ENCODE measurements at places on chromosomes 6 and 20.

- no peak for DNase-seq
Measured at GRCh38 chr6:150895928-150896632, 30.6 kb downstream of the MTHFD1L start.

DNA sequence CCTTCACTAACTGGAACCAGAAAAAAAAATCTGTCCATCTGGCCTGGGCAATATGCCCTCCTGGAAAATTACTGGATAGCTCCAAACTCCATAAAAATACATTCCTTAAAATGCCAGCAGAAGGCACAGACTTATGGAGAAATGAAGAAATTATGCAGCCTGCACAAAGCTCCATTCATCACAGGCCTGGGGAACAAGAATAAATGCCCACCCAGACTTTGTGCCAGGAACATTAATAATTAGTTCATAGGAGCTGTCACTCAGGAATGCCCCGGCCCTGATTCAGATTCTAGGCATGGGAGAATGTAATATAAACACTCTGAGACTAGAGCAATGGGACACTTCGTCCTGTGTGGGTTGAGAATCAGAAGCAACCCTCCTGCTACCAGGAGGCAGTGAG is 199.3 kb downstream of the OTOR start:
- no peak for DNase-seq

DNA sequence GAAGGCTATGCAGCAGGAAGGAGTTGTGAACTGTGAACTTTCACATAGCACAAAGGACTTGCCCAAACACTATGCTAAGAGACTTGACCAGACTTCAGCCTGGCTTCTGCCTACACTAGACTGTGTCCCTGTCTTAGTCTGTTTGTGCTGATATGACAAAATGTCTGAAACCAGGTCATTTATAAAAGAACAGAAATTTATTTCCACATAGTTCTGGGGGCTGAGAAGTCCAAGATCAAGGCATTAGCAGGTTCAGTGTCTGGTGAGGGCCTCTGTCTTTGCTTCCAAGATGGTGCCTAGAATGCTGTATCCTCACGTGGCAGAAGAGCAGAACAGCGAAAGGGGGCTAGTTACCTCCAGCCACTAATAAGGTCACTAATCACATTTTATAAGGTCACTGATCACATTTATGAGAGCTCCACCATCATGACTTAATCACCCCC is 16.0 kb upstream of the MCM3 start:
- DNase-seq = no peak

DNA sequence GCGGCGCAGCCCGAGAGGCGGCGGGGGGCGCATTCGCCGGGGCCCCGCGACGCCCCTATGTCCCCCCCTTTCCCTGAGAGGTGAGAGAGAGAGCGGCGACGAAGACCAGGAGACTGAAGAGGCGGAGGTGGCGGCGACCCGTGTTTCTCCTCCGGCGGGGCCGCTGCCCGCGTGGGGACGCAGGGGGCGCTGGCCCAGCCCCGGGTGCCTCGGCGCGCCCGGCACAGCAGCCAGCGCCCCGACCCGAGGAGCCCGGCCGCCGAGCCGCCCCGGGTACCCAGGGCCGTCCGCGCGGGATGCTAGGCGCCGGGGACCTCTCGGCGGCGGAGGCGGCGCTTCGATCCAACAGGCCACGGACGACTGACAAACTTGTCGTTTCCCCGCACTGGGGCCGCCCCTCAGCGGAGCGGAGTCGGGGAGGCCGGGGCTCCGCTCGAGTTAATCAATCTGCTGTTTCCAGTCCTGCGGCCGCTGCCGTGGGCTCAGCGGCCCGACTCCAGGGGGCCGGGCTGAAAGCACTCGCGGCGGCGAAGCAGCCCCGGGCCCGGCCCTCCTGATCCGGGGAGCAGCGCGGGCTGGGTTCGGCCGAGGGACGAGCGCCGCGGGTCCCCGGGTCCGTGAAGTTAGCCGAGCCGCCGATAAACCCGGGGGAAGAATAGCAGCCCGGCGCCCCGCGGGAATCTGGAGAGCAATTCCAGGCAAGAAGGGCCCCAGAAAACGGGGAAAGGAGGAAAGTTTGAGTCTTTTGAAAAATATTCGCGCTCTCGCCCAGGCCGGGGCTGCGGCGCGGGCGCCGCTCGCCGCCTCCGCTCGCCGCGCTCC is 631 bp downstream of the MDGA1 start:
- no peak for DNase-seq

- no peak for DNase-seq
Measured at GRCh38 chr6:121223930-121224329, 110.3 kb downstream of the TBC1D32 start.

DNA sequence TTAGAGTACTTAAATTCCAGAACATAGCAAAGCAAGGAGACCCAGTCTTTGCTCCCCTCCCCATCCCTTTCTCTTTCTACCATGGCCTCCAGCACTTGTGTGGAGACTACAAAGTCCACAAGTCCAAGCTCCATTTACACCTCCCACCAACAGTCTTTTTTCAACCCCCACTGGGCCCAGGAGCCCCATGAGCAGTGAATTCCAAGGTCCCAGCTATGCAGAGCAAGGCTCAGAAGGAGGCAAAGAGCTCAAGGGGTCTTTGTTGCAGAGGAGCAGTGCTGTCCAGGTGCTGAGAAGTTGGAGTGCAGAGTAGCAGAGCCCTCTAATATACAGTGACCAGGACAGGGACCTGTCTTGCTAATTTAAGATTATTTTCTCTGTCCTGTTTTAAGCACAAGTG is 9.0 kb downstream of the PAK5 start:
- DNase-seq = no peak

DNA sequence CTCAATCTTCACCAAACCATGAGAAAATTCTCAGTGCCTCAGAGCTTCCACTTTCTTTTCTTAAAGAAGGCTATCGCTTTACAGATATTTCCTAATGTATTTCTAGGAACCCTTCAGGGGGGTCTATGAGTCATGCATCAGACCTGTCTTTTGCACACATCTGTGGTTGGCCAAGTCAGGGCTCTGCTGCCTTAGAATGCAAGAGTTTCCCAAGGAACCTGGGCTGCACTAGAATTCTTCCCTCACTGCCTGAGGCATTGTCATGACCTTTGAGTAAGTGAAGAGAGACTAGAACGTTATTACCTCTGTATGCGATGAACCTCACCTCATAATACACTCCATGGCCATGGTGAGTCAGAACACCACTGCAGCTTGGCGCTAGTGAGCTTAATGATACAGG is 365.0 kb upstream of the ID4 start:
- DNase-seq = no peak

- no peak for DNase-seq
Measured at GRCh38 chr20:11210611-11211010, 536.8 kb upstream of the JAG1 start.

- DNase-seq = no peak
Measured at GRCh38 chr6:103617642-103618041, 1242.1 kb downstream of the HACE1 start.

GRCh38 chr20:61556111-61556510 is 304.1 kb downstream of the CDH4 start:
- DNase-seq = no peak

DNA sequence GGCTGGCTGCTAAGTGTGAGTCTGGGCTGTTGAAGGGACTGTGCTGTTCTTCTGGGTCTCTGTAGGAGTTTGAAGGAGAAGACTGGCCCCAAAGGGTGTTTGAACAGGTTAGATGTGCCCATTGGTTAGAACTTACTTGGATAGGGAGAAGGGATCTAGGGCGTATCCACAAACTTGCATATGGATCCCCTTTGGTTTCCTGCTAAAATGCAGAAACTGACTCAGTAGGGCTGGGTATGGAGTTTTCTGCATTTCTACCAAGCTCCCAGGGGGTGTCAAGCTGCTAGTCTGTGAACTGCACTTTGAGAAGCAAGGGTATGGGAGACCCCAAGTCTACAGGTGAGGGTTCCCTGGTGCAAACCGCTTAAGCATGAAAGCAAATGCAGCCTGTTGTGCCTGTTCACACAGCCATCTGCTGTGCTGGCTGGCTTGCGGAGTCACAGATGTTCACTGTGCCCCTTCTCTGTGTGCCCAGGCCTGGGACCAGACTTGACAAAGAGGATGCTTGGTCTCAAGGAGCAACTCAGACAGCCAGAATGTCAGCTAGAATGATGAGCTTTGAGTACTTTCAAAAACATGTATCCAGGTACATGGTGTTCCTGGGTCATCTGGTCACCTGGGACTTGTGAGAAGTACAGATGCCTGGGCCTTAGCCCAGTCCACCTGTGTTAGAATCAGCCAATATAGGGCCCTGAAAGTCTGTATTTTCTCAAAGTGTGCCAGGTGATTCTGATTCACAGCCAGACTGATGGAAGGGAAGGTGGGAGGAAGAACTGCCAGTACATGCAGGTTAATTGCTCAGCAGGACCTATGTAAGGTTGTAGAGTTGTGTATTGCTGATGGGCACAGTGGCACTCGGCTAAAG is 7.4 kb downstream of the PPP1R16B start:
- no peak for DNase-seq

DNA sequence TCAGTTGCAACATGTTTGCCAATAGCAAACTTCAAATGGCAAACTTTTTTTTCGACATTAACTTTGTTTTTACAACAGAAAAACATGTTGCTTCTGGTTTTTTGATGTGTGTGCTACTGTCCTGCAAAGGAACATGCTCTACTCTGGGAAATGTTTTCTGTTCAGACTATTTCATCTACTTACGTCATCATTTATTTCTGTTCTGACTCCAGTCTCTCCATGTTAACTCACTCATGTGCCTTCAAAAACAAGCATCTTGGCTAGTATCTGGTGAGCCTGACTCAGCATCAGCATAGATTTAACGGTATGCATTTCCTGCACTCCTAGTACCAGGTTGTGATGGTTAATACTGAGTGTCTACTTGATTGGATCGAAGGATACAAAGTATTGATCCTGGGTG is 36.1 kb upstream of the MAP7 start:
- DNase-seq = no peak

DNA sequence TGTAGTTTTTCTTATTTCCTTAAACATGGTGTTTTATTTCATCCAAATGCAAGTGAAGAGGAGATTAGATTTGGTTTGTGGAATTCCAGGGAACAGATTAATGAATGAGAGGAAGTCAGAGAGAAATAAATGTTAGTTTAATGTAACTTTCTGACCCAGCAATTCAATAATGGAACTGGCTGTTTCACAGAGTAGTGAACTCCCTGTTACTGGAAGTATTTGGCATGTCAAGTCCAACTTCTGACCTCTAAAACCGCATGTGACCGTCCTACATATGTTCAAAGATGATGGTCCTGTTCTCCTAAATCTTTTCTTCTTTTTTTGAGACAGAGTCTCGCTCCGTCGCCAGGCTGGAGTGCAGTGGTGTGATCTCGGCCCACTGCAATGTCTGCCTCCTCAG is 18.7 kb downstream of the PROCR start:
- DNase-seq = no peak

- DNase-seq = no peak
Measured at GRCh38 chr6:163284151-163284550, 130.4 kb upstream of the QKI start.

DNA sequence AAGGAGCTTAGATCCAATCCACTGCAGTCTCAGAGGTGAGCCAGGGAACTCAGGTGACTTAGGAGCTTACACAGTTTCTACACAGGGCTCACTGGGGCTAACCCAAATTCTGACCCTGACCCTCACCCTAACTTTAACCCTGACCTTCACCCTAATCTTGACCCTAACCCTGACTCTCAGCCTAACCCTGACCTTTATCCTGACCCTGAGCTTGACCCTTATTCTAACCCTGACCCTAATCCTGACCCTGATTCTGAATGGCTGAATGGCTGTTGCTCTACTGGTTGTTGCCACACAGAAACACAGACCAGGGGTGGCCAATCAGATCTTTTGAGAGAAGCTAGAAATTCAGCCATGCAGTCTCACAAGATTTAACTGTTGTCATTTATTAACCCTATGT is 180.1 kb downstream of the TSHZ2 start:
- DNase-seq = no peak

GRCh38 chr6:169800668-169801395 is 49.4 kb downstream of the ERMARD start:
- DNase-seq = peak; percentile 40

- DNase-seq = no peak
Measured at GRCh38 chr6:132751306-132751705, 6.4 kb downstream of the VNN2 start.

DNA sequence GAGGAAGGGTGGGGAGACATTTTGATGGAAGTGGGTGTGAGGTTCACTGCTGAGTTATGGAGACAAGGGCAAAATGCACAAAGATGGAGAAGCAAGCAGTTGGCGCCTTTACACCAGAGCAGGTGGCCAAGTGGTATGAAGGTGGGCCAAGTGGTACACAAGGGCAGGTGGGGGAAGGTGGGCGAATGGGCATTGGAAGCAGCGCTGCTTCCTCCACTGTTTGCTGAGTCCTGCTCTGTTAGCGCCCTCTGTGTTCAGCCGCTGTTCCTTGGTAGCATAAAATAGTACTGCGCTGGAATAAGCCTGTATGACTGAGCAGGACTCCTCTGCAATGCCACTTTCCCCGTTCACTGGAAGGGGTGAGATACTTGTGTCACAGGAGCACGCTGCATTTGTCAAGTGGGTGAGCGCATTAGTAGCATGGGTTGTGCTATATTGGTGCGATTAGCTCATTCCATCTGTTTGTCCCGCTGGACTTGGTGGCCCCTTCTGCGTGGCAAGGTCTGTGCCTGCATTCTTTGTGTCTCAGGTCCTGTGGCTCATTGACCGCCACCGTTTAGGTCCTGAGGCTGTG is 116.4 kb downstream of the TOX2 start:
- DNase-seq = no peak

GRCh38 chr6:138226700-138227315 is 8.5 kb upstream of the PBOV1 start:
- peak; percentile 14 for DNase-seq

DNA sequence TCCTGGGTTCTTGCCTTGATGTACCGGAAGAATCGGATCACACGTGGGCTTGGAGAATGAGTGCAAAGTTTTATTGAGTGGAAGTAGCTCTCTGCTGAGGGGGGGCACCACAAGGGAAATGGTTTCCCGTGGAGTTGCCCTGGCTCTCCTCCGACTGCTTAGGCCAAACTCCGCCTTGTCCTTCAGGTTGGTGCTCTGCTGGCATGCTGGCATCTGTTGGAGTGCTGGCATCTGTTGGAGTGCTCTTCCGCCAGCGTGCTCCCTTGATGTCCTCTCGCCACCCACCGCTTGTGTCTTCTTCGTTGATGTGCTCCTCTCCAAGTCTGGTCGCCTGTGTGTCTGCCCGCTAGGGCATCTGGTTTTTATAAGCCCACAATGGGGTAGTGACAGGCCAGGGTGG is 317.1 kb upstream of the HSF2 start:
- no peak for DNase-seq

DNA sequence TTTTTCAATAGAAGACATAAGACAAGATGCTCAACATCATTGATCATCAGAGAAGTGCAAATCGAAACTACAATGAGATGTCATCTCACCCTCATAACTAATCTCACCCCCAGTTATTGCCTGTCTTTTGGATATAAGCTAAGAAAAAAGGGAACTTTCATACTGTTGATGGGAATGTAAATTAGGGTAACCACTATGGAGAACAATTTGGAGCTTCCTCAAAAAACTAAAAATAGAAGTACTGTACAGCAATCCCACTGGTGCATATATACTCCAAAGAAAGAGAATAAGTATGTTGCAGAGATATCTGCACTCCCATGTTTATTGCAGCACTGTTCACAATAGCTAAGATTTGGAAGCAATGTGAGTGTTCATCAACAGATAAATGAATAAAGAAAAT is 26.4 kb upstream of the PHF3 start:
- no peak for DNase-seq

- peak; percentile 19 for DNase-seq
Measured at GRCh38 chr6:89581689-89582088, 56.9 kb downstream of the LYRM2 start.

Measured in COR-L47 (cell line).